Activated T-helper 1 cell treated with Interleukin-2 at 50 U/mL for 16 hours (primary cell): ENCODE measurements at places on chromosomes 1 and 21.

DNA sequence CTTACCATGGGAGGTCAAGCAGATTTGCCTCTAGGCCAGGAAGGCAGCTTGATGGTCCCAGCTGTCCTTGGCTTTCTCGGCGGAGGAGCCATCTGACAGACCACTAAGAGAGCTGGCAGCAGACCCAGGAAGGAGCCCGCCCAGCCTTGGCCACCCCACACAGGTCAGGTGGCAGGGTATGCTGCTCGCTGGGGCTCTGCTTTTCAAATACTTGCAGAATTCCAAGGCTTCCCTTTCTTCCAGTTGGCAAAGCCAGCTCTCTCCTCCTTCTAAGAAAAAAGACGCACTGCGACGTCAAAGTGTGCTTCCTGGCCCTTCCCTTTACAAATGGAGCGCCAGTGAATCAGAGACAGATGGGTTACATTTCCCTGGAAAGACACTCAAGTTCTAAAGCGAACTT is 229.4 kb downstream of the CACNA1E start:
- no peak for DNase-seq

DNA sequence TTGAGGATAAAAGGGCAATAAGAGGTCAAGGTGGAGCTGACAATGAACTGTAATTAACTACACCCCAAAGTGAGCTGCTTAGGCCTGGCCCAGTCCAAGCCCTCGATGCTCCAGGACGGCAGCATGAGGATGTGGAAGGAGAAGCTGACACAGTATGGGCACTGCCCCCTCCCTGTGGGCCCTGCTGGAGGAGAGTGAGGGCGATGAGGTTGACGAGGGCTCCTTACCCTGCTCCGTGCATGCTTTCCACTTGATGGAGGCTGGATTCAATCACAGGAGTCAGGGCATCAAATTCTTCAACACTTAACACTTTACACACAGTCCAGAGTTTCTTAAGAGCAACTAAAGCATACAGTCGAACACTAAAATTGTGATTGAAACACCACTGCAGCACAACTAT is 32.4 kb downstream of the COA6 start:
- DNase-seq = no peak

- DNase-seq = no peak
These were observed 104.1 kb downstream of the DTL start for GRCh38 chr1:212139526-212140135.

DNA sequence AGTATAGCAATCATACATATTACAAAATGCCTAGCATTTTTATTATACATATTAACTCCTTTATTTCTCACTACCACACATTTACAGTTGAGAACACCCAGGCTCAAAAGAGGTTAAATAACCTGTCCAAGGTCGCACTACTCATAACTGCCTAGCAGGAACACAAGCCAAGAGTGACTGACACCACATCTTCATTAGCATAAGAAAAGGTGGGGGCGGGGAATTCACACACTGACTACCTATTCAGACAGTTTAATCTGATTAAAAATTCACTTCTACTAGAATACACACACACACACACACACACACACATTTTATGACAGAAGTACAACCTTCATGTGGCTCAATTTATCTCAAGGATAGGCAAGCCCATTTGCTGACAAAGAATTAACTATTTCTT is 77.8 kb upstream of the CACHD1 start:
- DNase-seq = no peak

DNA sequence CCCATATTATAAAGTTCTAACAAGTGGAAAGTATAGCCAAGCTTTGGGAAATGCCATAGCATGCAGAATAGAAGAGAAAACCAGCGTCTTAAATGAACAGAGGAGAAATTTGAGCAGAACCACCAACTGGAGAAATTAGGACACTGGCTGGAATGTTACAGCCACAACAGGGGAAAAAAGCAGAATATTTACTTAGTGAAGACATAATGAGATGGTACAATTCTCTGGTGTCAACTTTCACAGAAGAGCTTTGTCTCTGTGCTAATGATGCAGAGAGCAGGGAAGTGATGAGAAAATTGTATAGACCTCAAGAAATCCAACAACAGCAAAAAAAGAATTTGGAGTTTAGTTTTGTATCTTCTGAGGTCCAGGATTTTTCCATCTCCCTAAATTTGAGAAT is 249.7 kb downstream of the KIF26B start:
- DNase-seq = no peak

GRCh38 chr1:230972855-230973271 is 5.8 kb downstream of the TTC13 start:
- peak; percentile 44 for DNase-seq

DNA sequence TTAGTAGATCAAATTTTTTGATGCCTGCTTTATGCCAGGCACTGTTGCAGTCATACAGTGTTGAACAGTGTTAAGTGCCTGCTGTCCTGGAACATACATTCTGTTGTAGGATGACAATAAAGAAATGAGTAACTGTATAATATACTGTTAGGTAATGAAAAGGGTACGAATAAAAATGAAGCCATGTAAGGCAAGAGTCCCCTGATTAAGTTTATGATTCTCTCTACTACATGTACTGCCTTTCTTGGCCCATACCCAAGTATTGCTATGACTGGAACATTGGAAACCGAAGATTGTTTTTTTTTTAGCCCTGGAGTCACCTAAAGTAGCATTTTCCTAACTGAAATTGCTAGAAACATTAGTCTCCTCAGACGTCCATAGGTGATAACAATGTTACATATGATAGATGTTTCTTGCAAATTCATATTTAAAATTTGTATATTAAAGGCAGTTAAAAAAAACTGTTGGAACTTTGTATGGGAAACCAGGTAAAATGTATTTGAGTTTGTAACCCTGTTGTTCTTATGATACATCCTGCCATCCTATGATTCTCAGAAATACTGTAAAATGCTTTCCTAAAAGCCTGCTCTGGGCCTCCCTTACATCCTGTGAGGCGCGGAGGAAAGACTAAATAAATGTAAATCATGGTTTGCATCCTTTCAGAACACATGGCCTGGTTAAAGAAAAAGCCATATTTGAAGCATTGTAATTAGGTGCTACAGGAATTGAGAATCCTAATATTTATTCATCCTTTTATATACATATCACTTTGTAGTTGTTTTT is 5.8 kb downstream of the ATP5PB start:
- DNase-seq = no peak

DNA sequence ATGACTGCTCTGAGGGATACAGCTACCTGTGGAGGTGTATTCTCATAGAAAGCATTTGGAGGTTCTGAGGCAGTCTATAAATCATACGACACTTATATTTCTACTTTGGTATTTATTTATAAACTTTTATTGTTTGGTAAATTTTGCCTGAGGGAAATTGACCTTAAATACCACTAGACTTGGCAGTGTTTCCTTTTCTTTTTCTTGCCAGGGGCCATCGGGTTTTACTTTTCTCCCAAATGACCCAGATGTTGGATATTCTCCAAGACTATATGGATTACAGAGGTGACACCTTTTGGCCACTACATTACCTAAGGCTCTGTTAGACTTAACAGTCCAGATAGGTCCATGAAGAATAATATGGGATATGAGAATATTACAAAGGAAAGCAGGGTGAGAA is 28.2 kb downstream of the CHD1L start:
- no peak for DNase-seq

DNA sequence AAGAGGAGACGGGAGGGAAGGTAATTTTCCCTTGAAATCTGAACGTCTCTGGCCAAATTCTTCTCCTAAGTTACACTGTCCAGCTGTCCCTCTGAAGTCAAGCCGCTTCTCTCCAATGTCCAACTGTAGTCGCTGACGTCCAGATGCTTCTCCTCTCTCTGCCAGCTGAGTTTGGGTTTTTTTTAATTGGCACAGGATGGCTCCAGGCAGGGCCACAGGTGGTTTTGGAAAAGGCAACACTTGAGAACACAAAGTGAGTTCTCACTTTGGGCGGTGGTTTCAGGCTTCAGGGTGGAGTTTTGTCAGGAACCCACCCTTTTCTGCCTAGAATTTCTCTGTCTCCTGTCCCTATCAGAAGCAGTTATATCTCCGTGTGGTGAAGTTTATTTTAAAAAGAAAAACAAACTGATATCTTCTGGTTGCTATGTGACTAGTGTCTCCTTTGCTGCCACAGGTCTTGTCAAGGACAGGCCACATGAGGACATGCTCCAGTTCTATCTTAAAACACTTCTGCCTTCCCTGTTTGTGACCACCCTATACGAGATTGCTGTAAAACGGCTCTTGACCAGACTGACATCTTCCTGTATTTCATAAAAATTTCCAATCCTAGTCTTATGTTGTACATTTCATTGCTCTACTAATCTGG is 472.3 kb upstream of the ADGRL4 start:
- no peak for DNase-seq

GRCh38 chr1:14681182-14681581 is 82.7 kb downstream of the KAZN start:
- no peak for DNase-seq

- no peak for DNase-seq
These were observed 300.4 kb upstream of the ZP4 start for GRCh38 chr1:238191170-238191569.

- DNase-seq = no peak
These were observed 45.3 kb upstream of the GPR157 start for GRCh38 chr1:9174243-9174642.

DNA sequence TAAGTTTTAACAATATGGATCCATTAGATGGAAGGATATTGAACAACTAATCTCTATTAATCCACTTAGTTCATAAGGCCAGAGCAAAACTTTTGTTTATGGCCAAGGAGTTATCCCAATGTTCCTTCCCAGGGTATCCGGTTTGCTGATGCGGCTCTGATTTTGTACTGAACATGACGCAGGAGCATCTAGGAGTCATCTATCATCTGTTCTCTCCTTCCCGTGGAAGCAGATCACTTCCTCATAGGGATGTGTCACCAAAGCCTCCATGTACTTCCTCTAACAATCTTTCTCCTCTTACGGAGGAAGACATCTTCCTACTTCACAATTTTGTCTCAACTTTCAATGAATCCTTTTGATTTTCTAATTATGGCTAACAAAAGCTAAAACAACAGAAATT is 206.6 kb downstream of the APP start:
- no peak for DNase-seq

- DNase-seq = no peak
These were observed 8.3 kb downstream of the XCL2 start for GRCh38 chr1:168535536-168535935.

GRCh38 chr1:36481771-36482723 is 666 bp downstream of the CSF3R start:
- DNase-seq = no peak

GRCh38 chr1:172340520-172340919 is 80.0 kb upstream of the C1orf105 start:
- no peak for DNase-seq

- DNase-seq = no peak
These were observed 3.4 kb downstream of the NLRP3 start for GRCh38 chr1:247419336-247419735.

- no peak for DNase-seq
These were observed 918 bp downstream of the MIB2 start for GRCh38 chr1:1616045-1616790.

DNA sequence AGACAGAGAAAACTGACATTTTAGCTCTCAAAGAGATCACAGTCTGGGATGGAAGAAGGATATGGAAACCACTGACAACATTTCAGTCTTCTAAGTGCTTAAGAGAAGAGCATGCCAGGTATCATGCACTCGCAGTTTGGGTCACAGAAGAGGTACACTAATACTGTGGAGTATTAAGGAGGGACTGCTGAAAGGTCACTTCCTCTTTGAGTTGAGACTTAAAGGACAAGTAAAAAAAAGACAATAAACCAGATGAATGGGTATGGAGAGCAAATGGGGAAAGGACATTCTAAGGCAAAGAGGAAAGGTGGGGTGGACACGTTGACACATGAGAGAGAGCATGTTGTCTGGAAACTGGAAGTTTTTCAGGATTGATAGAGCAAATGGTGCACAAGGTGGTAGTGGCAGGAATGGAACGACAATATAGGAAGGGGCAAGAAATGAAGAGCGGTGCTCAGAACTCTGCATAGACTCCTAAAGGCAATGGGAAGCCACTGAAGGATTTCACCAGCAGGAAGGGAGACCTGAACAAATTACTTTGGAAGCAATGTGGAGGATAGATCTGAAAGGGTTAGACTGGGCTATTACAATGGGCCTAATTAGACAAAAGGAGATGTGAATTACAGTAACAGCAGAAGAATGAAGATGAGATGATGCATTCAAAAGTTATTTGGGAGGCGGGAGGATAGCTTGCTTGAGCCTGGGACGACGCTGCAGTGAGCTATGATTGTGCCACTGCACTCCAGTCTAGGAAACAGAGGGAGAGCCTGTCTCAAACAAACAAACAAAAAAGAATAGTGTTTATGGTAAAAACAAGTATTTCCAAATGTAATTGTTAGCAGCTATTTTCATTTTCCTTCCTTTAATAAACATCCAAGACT is 11.1 kb downstream of the DIPK1A start:
- DNase-seq = no peak

DNA sequence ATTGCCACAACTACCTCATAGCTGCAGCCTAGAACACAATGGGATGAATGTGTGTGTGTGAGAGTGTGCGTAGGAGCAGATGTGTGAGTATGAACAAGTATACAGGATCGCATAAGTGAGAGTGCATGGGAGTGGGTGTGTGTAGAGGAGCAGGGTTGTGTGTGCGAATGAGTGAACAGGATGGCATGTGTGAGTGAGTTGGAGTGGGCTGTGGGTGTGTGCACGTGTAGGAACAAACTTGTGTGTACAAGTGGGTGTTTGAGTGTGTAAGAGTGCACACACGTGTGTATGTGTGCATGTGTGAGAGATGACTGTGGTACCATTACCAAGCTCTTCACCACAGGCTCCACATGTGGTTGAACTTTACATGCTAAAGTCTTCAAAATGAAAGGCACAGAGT is 175.4 kb upstream of the EDN2 start:
- no peak for DNase-seq

- DNase-seq = no peak
These were observed 18.1 kb downstream of the ADAM30 start for GRCh38 chr1:119878171-119878570.

DNA sequence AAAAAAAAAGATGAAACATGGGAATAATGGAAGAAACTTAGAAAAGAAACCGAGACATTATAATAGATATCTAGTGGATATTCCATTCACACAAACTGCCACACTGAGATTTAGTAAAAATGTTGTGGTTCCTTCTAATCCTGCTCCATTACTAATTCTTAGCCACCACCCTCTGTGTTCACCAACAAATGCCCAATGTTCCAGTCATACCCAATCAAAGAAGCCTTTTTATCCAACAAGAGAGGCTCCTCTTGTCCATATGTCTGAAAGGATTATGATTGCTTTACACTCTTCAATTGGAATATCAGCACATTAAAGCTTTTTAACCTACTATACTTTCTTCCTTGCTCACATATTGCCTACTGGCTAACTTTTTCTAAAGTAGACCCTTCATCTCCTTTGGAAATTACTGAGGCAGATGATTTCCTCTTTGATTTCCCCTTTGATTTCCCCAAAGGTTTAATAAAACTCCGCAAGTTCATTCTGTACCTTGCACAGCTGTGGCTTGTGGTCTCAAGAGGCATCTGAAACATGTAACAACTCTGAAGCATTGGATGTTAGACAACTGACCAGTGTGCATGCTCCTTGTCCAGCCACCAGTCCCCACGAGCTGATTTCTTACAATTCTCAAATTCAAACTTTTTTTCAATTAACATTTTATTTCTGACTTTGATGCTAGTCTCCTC is 305.6 kb upstream of the LYPLAL1 start:
- no peak for DNase-seq

GRCh38 chr1:206970446-206970845 is at the start of gene FCAMR:
Gene FCAMR (minus strand): TSS chr1:206970460. CDS start chr1:206970125, 335 bp downstream.
- no peak for DNase-seq
